ENCODE measurements at places on chromosomes 16 and 17.

DNA sequence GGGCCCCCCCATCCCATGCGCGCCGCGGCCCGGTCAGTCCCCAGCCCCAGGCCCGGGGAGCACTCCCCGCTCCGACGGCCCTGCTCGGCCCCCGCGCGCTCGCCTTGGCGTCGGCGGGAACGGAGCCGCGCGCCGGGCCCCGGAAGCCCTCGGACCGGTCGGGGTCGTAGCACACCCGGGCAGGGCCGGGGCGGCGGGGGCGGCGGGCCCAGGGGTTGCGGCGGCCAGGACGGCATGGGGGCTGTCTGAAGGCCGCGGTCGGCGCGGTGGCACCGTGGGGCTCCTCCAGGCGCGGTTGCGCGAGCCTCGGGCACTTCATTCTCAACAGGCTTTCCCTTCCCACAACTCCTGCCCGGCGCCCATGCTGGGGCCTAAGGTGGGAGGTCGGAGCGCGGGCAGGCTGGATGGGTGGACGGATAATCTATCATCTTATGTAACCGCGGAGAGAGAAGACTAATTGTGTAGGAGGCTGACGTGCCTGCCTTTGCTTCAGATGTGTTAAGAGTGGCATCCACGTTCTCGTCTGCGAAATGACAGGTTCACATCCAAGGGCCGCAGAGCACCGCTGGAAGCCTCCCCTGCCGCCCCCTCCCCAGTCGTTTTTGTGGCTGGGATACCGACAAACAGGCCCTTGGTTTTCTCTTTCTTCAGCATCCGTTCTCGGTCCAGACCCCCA is 708 bp downstream of the BAIAP2 start:
- DNase-seq: peak; percentile 37

DNA sequence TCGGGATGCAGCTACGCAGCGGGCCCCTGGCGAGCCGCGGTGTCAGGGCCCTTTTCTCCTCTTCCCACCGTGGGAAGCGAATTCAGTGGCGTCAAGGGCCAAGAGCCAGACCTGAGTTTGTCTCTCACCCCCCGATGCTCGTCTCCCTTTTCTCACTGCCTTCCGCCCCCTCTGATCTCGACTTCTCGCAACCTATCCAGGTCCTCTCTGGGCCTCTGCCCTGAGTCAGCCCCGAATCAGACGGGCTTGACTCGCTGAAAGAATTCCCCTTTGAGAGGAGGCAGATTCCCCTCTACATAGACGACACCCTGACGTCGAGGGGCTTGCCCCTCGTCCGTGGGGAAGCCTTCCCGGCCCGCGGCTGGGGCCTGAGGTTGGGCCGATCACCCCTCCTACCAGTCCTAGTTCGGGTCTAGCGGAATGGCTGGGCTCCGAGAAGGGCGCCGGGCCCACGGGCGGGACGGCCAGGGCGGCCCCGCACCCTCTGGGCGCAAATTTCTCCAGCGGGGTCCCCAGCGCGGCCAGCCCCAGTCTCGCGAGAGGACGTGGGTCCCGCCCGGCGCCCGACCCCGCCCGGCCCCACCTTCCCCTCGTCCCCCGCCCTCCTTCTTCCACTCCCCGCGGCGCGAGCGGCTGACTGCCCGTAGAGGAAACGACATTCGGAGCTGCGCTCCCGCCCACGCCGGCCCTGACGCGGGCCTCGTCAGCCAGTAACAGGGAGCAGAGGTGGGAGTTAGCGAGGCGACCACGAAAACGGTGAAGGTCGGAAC is at the start of gene GGNBP2:
GGNBP2 (plus strand) TSS at position 613 of the 770 bp plus-strand sequence. CDS start 806 bp downstream, outside the sequence.
- peak; percentile 94 for DNase-seq

DNA sequence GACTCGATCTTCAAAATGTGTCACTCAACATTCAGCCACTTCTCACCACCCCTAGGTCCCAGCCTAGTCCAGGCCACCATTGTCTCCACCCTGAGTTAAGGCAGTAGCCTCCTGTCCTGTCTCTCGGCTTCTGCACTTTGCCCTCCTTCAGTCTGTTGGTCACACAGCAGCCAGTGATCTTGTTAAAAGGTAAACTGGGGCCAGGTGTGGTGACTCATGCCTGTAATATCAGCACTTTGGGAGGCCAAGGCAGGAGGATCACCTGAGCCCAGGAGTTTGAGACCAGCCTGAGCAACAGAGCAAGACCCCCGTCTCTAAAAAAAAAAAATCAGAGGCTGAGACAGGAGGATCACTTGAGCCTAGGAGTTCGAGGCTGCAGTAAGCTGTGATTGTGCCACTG is 25.8 kb downstream of the WWP2 start:
- no peak for DNase-seq

- no peak for DNase-seq
Measured at GRCh38 chr17:36661688-36662087, 60.3 kb downstream of the MRM1 start.

DNA sequence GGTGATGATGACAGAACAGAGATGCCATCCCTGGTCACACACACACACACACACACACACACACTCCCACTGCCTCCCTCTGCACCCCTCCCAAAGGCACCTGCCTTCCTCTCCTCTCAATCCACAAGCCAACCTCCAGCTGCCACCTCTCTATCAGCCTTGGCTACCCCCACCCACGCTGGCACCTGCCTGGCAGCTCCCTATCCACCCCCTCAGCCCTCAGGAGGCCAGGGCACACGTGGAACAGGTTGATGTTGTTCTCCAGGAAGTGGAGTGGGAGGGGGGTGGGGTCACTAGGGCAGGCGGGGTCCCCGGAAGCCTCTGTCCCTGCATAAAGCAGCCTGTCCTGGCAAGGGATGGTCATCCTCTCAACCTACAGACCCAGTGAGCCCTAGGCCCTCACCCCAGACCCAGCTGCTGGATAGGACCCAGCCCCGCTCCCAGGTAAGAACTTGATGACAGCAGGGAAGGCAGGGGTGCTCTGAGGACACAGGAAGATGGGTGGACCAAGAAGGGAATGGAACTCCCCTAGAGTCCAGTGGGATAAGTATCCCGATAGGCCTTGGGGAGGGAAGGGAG is at the start of gene GSDMA:
GSDMA (plus strand) TSS at position 363 of the 579 bp plus-strand sequence. CDS start 2,684 bp downstream, outside the sequence.
- DNase-seq: no peak

- DNase-seq: peak; percentile 85
Measured at GRCh38 chr17:29219378-29220047, 27.1 kb upstream of the CRYBA1 start.

DNA sequence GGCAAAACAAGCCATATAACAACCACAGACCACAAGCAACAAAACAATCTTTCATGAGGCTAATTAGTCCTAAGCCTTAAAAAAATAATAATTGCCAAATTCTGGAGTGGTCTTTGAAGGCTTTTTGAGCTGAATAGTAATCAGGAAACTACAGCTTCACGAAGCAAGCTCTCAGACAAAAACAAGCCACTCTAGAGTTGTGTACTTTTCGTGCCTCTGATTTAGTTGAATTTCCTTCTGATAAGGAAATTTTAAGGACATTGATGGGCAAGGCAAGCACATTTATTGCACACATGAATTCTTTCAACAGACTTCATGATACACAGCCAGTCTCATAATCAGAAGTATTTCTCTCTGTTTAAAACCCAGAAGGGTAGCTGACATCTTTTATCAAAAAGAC is 130.8 kb upstream of the IRX3 start:
- DNase-seq: no peak

DNA sequence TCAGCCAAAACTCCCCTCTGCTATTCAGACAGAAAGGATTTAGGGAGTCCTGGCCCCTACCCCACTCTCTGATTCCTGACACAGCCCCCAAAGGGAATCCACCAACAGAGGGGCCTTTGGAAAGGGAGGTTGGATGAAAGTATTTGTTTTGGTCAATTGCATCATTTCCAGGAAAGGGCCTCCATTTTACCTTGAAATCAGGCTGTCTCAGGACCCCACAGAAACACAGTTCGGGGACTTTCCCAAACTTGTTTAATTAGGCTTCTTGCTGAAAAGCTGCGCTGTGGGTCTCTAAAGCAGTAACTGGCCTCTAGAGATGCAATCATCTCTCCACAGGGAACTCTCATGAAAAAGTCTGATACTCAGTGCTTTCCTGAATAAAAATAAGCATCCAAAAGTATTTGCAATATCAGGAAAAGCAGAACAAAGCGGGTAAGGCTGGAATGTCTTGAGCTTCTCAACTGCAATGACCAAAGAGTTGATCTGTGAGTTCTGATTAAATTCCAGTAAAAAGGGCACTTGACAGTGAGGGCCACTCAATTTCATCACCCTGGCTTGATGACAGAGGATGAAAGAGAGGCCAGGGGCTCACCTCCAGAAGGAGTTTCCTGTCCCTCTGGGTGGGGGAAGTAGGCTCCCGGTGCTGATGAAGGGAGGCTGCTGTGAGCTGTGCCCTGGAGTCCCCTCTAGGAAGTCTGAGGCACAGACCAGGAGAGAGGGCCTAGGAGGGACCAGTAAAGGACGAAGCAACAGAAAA is 36.3 kb downstream of the LYRM9 start:
- DNase-seq: no peak

GRCh38 chr17:49277638-49278037 is 47.1 kb upstream of the PHOSPHO1 start:
- no peak for DNase-seq

DNA sequence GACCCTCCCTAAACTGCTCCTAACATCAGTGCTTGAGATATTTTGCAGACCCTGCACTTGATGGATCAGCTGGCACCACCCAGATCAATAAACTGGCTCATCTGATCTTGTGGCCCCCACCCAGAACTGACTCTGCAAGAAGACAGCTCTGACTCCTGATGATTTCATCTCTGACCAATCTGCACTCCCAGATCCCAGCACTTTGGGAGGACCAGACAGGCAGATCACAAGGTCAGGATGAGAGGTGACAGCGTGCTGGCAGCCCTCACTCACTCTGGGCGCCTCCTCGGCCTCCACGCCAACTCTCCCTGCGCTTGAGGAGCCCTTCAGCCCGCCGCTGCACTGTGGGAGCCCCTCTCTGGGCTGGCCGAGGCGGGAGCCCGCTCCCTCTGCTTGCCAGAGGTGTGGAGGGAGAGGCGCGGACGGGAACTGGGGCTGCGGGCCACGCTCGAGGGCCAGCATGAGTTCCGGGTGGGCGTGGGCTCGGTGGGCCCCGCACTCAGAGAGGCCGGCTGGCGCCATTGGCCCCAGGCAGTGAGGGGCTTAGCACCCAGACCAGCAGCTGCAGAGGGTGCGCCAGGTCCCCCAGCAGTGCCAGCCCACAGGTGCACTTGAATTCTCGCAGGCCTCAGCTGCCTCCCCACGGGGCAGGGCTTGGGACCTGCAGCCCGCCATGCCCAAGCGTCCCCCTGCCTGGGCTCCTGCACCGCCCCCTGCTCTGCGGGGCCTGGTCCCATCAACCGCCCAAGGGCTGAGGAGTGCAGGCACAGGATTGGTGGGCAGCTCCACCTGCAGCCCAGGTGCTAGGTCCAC is 2.4 kb upstream of the C16orf54 start:
- no peak for DNase-seq

- no peak for DNase-seq
Measured at GRCh38 chr17:76781056-76781982, 43.4 kb downstream of the MFSD11 start.

DNA sequence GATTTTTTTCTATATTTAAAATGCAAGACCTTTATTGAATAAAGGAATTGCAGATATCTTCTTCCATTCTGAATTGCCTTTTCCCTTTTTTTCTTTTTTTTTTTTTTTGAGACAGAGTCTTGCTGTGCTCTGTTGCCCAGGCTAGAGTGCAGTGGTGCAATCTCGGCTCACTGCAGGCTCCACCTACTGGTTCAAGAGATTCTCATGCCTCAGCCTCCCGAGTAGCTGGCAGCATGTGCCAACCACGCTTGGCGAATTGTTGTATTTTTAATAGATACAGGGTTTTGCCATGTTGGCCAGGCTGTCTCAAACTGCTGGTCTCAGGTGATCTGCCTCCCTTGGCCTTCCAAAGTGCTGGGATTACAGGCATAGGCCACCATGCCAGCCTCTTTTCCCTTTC is 151.5 kb downstream of the CEP112 start:
- peak; percentile 5 for DNase-seq

DNA sequence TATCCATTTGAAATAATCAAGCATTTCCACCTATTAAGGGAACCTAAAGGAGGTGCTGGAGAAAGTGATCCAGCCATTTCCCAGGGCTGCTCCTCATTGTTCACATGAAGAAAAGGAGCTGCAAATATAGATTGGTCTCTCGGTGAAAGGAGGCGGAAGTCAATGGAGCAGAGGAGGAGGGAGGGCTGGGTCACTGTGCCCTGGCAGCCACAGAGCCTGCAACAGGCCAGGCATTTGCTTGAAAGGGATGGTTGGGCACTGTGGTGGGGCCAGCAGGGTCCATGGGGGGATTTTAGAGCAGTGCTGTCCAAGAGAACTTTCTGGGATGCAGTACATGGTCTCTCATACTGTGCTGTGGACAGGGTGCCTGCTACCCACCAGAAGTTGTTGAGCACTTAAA is 173.2 kb downstream of the CYLD start:
- DNase-seq: no peak

- no peak for DNase-seq
Measured at GRCh38 chr17:8072729-8073461, 14.6 kb downstream of the ALOX12B start.

GRCh38 chr16:11101695-11102522 is 154.1 kb downstream of the SOCS1 start:
- peak; percentile 64 for DNase-seq

- DNase-seq: no peak
Measured at GRCh38 chr17:4345581-4346252, 20.8 kb downstream of the UBE2G1 start.

GRCh38 chr17:22507823-22508222 is 815.5 kb downstream of the KCNJ18 start:
- DNase-seq: no peak

- DNase-seq: no peak
Measured at GRCh38 chr16:81018496-81018895, 11.5 kb downstream of the CENPN start.

GRCh38 chr17:81912441-81913309 is 1.5 kb upstream of the PCYT2 start:
- no peak for DNase-seq

DNA sequence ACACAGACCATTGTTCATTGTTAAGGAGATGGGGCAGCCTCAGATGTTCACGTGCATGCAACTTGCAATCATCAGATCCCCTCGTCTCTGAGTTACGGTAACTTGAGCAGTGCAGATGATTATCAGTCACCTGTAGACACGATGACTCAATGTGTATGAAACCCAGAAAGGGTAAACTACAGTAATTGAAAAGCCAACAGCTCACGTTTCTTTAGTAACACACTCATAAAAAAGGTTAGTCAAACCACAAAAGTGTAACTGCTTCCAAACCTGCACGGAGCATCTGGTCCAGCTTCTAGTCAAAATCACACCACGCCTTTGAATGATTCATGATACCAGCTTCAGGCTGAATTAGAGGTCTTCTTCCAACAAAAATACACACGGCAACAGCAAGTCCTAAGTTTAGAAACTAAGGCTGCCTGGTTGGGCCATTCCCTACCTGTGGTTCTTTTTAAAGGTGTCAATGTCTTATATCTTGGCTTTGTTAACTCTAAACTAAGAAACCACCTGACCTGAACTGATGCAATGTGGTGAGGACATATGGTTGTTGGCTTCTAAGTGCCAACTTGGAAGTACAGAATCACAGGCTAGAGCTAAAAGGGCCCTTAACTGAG is 32.3 kb downstream of the GRB7 start:
- peak; percentile 21 for DNase-seq

GRCh38 chr16:75130150-75130771 is 13.7 kb upstream of the LDHD start:
- no peak for DNase-seq
